Activated CD4-positive, alpha-beta T cell treated with anti-CD3 and anti-CD28 coated beads, Interleukin-10, Interleukin-2, amounts not matched to agents 100 ng/mL and 50 ng/mL, durations not matched to agents 16 hours and 8 hours (primary cell): ENCODE measurements at places on chromosomes 5 and 9.

- no peak for DNase-seq
Observed at GRCh38 chr5:126883564-126884245, 106.8 kb downstream of the LMNB1 start.

DNA sequence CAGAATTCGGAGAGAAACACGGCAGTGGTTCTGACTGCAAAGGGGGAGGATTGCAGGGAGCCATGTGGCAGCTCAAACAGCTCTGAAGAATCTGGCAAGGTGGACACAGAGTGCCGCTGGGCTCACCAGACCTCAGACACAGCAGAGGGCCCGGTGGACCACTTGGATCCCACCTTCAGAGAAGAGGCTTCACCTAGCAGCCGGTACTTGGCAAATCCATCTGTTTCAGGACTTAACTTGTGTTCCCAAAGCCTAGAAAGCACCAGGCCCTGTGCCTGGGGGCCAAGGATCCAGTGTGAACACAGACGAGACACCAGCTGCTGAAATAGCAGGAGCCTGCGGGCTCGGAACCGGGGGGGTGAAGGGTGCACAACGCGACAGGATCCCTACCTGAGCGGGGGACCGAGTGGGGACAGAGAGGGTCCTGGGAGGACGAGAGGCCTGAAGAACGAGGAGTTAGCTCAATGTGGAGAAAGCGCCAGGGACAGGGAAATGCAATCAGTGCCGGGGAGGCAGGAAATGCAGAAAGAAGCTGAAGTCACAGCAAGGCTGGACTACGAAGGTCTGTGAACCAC is 44.6 kb downstream of the BTNL9 start:
- no peak for DNase-seq

GRCh38 chr5:80175337-80175736 is 80.5 kb downstream of the SERINC5 start:
- DNase-seq, result no peak

DNA sequence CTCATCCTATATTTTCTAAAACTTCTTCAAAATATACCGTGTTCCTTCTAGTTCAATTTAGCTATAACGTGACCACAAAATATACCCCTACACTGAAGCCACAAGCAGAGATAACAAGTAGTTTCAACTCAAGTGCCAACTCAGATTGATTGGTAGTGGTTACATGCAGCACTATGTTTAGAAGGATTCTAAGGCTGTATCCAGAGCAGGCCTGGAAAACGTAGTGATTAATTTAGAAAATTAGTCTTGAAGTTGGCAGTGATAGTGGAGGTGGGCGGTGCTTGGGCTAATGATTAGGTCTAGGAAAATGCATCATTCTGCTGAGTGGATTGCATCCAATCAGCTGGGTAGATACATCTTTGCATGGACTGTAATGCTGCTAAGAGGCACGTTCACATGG is 61.5 kb downstream of the MAMDC2 start:
- DNase-seq, result no peak

GRCh38 chr5:158979290-158979689 is 120.4 kb downstream of the EBF1 start:
- DNase-seq, result no peak

DNA sequence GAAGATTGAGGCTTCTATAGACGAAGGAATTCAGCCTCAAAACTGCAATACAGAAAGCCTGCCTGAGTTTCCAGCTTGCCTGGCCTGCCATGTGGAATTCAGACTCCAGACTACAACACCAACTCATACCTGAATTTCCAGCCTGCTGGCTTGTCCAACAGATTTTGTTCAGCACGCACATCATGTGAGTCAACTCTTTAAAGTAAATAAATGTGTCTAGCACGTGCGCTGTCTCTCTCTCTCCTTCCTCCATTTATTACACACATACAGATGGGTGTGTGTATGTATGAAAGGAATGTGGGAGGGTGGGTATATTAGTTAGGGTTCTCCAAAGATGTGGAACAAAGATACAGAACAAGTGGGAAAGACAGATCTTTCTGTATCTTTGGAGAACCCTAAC is 82.4 kb upstream of the TAS2R1 start:
- DNase-seq, result no peak

DNA sequence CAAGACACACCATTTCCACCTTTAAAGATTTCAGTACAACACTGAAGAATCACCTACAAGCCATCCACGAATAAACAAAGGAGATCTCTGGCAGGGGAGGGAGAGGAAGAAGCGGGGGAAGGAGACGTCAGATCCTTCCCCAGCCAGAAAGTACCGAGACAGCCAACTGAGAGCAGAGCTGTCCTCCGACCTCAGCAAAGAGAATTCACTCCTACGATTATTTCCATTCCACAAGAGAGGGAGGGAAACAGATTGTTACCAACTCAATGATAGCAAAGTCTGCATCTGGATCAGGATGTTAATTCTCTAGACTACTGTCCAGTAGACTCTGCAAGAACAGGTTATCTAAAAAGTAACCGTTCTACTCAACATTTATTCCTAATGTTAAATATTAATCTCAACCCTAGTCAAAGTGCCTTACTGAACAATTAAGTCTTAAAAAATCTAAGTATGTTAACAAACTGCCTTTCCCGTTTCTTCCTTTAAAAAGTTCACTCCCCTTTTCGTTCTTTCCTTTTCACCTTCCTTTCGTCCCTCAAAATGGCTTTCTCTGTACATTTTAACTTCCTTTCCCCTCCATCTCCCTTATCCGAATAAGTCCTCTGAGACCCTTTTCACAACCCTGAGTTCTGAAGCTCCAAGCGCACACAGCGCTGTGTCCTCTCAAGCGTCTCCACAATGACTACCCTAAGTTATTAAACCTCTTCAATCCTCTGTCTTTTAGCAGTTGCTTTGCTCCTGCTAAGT is 1.4 kb downstream of the CHD1 start:
- DNase-seq, result peak; percentile 73

DNA sequence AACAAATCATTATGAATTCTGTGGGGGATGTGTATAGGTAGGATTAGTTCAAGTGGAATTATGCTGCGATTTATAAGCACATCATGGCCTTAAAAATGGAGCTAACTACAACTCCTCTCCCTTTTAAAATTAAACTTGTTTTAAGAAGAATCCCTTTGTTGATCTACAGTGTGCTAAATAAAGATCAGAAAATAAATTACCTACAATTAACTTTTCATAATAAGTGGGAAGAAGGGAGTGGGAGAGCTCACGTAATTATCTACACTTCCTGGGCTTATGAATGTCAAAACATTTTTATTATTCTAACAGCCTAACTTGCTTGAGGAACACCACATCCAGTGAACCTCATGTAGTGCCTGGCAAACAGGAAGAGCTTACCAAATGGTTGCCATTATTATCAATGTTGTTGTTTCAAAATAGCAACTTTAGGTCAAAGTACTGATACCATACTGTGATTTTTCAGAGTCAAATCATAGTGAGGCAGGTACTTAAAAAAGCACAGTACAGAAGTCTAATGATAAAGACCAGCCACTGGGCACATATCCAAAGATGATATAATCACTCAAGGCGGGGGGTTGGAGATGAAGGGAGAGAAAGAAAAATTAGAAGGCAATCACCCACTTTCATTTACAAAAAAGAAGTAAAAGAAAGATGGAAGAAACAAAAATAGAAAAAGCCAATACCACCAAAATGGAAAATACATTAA is 174.0 kb downstream of the RAPGEF6 start:
- DNase-seq, result no peak
